ENCODE measurements at places on chromosomes 7 and 10. TPM values are rescaled to one million over a fixed set of nuclear protein-coding genes. Genes with fewer than 3 reads are reported as not detected.

DNA sequence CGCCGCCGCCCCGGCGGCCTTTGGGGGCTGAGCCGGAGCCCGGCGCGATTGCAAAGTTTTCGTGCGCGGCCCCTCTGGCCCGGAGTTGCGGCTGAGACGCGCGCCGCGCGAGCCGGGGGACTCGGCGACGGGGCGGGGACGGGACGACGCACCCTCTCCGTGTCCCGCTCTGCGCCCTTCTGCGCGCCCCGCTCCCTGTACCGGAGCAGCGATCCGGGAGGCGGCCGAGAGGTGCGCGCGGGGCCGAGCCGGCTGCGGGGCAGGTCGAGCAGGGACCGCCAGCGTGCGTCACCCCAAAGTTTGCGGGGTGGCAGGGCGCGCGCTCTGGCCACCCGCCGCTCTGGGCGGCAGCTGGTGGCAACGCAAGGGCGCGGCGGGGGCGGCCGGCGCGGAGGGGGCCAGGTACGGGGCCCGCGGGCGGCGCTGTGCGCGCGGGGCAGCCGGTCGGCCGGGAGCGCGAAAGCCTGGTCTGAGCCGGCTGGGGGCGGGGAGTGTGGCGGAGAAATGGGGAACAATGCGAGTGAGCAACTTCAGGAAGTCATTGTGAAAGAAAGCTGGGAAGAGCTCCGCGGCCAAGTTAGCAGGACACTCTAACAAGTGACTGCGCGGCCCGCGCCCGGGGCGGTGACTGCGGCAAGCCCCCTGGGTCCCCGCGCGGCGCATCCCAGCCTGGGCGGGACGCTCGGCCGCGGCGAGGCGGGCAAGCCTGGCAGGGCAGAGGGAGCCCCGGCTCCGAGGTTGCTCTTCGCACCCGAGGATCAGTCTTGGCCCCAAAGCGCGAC, at the start of gene IKZF1:
Gene IKZF1 (plus strand): TSS at position 588 of the 782 bp plus-strand sequence. CDS start 14,346 bp downstream, outside the sequence.
- DNase-seq, result no peak

GRCh38 chr7:157930441-157930840, 593.6 kb downstream of the DNAJB6 start:
- no peak for DNase-seq

DNA sequence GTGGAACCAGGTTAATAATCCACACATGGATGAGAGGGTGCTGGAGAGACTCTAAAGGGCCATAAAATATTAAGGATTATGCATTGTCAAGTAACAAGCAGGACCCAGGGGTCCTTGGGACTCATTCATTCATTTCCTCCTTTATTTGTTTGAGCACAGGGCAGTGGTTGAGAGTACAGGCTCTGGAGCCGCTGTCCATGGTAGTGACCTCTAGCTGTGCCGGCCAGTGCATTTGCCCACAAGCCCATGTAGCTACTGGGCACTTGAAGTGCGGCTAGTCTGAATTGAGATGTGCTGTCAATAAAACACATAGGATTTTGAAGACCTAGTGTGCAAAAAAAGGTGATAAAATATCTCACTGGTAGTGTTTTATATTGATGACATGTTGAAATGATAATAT, 137.6 kb downstream of the C10orf105 start:
- DNase-seq, result no peak

DNA sequence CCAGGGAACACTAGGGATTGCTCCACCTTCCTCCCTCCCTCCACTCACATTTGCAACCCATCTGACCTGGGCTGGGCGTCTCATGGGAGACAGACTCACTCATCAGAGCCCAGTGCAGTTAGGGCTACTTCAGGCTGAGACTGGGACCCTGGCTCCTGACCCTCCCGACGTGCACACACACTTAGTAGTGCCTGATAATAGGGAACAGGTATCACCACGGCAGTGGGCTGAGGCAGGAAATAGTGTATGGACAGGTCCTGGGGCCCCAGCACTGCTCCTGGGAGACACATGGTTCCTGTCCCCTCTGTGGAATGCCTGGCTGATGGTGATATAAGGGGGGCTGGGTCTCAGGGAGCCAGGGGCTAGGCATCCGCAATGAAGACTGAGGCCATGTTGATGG, 14.3 kb downstream of the AQP1 start:
- DNase-seq, result no peak

- no peak for DNase-seq
These were observed 329.8 kb upstream of the SEMA3D start for GRCh38 chr7:85516675-85517074.

DNA sequence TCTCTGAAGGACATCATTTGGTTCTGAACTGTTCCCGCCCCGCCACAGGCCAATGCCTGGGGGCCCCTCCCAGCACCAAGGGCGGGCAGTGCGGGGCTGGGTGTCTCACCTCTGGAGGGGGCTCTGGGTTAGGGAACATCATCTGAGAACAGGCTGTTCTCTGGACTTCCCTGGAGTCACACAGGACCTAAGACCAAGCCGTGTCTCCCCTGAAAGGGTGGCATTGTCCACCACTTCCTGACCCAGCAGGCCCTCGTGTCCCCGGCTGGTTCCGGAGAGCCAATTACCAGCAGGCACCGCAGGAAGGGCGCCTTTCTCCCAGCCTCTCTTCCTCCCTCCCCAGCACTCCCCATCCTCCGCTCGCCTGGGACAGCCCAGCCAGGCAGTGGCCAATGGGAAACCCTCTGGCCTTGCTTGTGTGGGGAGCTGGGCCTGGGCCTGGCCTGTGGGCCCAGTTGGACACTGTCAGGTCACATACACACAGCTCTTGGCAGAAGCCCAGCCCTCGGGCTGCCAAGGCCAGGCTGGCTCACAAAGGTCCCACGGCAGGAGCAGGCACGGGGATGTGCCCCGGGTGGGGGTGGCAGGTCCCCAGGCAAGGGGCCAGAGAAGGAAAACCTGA, 119.5 kb downstream of the SPDYE5 start:
- DNase-seq, result no peak

DNA sequence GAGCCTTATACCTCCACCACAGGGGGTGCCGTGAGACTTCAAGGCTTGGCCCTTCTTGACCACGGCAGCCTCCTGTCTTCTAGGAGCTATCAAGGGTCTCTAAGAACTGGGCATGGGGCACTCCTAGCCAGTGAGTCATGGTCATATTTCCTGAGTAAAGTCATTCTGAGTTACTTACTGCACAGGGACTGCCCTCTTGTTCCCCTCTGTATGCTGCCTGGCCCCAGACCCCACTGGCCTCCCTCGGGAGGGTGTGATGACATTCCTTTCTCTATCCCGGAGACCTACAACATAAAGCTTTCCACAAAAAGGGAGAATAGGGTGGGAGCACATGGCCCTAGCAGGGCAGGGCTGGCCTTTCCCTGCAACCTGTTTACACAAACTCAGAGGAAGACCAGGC, 21.4 kb downstream of the DPCD start:
- no peak for DNase-seq

DNA sequence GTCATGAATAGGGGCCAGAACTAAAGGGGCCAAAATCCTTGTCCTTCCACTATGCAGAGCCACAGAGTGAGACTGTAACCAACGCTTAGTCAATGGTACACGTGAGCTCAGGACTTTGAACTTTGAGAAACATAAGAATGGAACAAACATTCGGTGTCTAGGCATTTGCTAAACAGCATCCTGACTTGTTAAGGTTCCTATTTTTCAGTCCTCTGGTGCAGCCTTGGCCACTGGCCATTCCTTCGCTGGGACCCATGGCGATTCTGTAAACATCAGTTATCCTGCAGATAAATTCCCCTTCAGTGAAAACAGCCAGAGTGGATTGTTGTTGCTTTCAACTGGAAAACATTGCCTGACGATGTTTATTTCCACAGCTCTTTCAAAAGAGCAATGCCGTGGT, 266.8 kb downstream of the SORCS1 start:
- no peak for DNase-seq

- DNase-seq, result no peak
These were observed 2.3 kb downstream of the HTRA1 start for GRCh38 chr10:122463466-122464249.

DNA sequence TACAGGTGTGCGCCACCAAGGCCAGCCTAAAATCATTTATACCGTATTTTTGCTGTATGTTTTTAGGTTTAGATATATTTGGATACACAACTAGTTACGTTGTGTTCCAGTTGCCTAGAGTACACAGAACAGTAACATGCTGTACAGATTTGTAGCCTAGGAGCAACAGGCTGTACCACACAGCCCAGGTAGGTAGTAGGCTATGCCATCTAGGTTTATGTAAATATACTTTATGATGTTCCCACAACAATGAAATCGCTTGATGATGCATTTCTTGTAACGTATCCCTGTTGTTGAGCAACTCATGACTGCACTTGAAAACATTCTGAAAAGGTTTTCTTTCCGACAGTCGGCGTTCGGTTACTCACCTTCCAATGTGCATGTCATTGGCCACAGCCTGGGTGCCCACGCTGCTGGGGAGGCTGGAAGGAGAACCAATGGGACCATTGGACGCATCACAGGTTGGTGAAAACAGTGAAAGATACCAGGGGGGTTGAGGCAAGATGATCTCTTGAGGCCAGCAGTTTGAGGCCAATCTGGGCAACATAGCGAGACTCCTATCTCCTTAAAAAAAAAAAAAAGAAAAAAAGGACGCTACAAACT, 7.7 kb downstream of the PNLIP start:
- DNase-seq, result no peak

- peak; percentile 10 for DNase-seq
These were observed 142.1 kb downstream of the PHTF2 start for GRCh38 chr7:77940647-77941046.

GRCh38 chr10:123608047-123608446, 58.1 kb upstream of the GPR26 start:
- DNase-seq, result no peak

GRCh38 chr7:46029111-46029704, 108.1 kb upstream of the IGFBP3 start:
- DNase-seq, result no peak

GRCh38 chr7:150939466-150939865, 38.7 kb downstream of the KCNH2 start:
- DNase-seq, result no peak

- no peak for DNase-seq
These were observed at the start of gene RELN for GRCh38 chr7:103989200-103989784. Gene RELN (minus strand): TSS chr7:103989658. CDS start chr7:103989356, 302 bp downstream.

MCM10 gene
- 22.8 TPM for total RNA-seq

ITPRIP gene
- total RNA-seq, result 55.0 TPM

PIP gene
- not detected for total RNA-seq

ASZ1 gene
- not detected for total RNA-seq

OR2A1 gene
- total RNA-seq, result not detected

IFIT1 gene
- total RNA-seq, result 43.8 TPM

PGAM2 gene
- total RNA-seq, result 1.3 TPM

MMD2 gene
- total RNA-seq, result not detected

All from Panc1 (cell line).